Progenitor cell of endocrine pancreas (in vitro differentiated cells): ENCODE measurements at places on chromosomes 1 and 21. TPM values are rescaled to one million over a fixed set of nuclear protein-coding genes. Genes with fewer than 3 reads are reported as not detected.

Gene HTR1D
- 0.20 and 0.31 TPM in 2 replicates for total RNA-seq

Gene ZBTB8A
- 8.9 and 10.8 TPM in 2 replicates for total RNA-seq

Gene ADAM30
- not detected in 2 replicates for total RNA-seq

Gene GPR37L1
- total RNA-seq: 0.04 TPM in 1 of 2 replicates, not detected in the other

Gene RGS8
- 0.05 TPM in 1 of 2 replicates, not detected in the other for total RNA-seq

Gene KRTAP7-1
- total RNA-seq: not detected in 2 replicates

Gene SLC44A3
- 70.4 and 75.4 TPM in 2 replicates for total RNA-seq

Gene PHLDA3
- 21.2 and 31.3 TPM in 2 replicates for total RNA-seq

Gene CCNL2
- total RNA-seq: 381 and 386 TPM in 2 replicates

Gene GNG4
- 19.6 and 26.7 TPM in 2 replicates for total RNA-seq

Gene TSACC
- 0.65 and 0.95 TPM in 2 replicates for total RNA-seq

Gene CDC42BPA
- 32.7 and 35.3 TPM in 2 replicates for total RNA-seq

Gene DMBX1
- not detected in 2 replicates for total RNA-seq

Gene SAMD11
- 42.9 and 53.9 TPM in 2 replicates for total RNA-seq

Gene CD2
- total RNA-seq: not detected in 2 replicates

Gene SETD4
- total RNA-seq: 45.8 and 45.9 TPM in 2 replicates

- DNase-seq: no peak
Observed at GRCh38 chr1:193070386-193070753, 11.0 kb downstream of the RO60 start.

DNA sequence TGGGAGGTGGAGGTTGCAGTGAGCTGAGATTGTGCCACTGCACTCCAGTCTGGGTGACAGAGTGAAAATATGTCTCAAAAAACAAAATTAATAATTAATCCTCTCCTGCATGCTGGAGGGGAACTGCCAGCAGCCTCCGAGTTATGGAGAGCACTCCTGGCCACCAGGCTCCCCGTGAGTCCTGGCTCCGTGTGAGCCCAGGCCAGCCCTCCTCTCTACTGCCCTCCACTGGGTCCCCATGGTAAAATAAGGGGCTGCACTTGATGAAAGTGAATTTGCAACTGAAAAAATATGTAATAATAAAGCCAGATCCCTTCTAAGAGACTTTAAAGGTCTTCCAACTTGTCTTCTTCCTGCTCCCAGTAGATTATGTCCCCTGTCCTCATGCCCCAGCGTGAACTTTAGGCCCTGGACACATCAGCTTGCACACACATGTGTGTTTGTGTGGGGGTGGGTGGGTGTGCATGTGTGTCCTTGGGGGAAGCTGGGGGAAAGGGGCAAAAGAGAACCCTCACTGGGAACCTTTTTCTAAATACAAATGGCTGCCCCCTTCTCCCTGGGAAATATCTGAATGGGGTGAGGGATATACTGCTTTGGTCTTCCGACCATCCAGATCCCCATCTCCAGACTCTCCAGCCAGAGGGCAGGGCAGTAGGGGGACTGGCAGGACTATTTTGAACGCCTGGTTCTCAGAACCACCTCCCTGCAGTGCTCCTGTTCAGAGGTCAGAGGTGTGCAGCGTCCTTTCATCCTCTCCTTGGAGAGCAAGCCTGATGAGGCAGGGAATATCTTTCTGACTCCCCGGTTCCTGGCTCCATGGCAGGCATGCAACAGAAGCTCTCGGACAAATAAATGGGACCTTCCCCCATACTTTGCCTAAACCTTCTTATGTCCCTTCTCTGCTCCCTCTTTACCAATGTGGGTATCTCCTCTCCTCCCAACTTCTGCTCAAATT is 26.2 kb downstream of the NEK2 start:
- DNase-seq: no peak

DNA sequence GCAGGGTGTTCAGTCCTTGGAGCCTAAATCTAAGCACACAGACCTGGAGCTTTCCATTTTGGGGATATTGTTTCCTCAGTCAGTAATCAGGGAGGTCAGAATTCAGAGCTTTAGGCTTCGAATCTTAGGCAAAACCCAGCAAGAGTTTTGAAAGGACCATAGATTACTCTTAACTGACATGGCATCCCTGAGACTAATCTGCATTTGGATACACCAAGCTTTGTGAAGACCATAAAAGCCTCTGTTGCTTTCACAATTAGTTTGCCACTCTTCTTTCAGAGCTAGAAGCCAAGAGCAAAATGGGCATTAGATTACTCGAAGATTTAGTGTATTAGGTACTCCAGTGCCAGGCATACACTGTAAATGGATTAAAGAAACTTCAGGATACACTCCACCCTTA is 131.8 kb upstream of the GREM2 start:
- DNase-seq: no peak

GRCh38 chr1:35506960-35507912 is 50.0 kb downstream of the KIAA0319L start:
- no peak for DNase-seq

- DNase-seq: no peak
Observed at GRCh38 chr1:184828369-184828717, 73.7 kb upstream of the EDEM3 start.

- DNase-seq: no peak
Observed at GRCh38 chr1:99764439-99764838, 2.0 kb downstream of the FRRS1 start.

DNA sequence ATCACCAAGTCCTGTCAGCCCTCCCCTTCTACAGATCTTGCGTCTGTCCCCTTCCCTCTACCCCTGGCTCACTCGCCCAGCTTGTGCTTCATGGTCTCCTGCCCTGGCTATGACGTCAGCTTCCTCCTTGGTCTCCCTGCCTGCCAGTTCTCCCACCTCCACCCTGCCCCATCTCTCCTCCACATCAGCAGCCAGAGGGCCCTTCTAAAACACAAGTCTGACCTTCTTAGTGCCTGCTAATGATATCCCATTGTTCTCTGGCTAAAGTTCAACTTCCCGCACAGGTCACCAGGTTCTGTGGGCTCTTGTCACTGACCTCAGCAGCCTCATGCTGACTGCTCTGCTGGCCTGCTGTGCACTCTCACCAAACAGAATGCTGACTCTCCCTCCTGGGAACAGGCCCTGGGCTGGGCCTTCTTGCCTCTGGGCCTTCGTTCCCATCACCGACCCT is 24.7 kb upstream of the MYCL start:
- no peak for DNase-seq

DNA sequence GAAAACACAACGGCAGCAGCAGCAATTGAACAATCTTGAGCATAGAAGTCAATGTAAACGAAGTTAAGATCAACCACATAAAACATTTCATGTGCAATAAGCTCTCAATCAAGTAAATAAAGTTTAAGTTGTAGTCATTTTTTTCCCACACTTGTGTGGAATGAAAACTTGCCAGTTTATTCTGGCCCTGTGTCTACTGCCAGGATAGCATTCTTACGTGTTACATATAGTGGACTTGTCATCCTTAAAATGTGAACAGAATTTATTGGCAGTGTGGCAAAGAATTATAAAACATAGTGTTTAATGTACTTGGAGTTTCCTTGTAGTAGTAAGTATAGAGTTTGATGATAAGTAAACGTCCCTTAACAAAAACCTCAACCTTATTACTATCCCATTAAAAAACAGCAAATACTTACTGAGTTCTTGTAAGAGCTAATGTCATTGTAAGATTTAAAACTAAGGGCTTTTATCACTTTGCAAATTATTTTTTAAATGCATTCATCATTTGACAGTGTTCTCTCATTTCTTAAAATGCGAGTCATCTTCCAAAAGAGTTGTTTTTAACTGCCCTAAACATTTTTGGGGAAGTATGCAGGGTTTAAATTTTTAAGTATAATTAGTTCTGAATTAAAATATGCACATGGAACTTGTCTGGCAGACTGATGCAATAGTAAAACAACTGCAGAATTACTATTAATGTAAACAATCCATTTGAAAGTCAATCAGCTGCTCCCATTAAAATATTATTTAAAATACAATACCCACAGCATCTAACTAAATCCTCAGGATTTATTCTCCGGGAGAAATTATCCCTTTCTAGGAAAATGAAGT is 7.9 kb downstream of the COX20 start:
- no peak for DNase-seq

GRCh38 chr1:232282498-232282897 is 347.4 kb downstream of the SIPA1L2 start:
- DNase-seq: no peak

- DNase-seq: no peak
Observed at GRCh38 chr1:35270836-35271235, 2.3 kb downstream of the ZMYM4 start.

- no peak for DNase-seq
Observed at GRCh38 chr1:145937436-145937835, 10.2 kb upstream of the RBM8A start.

- no peak for DNase-seq
Observed at GRCh38 chr21:33754481-33754880, 112.2 kb downstream of the ITSN1 start.

GRCh38 chr1:220700556-220701179 is 10.5 kb downstream of the C1orf115 start:
- DNase-seq: no peak

DNA sequence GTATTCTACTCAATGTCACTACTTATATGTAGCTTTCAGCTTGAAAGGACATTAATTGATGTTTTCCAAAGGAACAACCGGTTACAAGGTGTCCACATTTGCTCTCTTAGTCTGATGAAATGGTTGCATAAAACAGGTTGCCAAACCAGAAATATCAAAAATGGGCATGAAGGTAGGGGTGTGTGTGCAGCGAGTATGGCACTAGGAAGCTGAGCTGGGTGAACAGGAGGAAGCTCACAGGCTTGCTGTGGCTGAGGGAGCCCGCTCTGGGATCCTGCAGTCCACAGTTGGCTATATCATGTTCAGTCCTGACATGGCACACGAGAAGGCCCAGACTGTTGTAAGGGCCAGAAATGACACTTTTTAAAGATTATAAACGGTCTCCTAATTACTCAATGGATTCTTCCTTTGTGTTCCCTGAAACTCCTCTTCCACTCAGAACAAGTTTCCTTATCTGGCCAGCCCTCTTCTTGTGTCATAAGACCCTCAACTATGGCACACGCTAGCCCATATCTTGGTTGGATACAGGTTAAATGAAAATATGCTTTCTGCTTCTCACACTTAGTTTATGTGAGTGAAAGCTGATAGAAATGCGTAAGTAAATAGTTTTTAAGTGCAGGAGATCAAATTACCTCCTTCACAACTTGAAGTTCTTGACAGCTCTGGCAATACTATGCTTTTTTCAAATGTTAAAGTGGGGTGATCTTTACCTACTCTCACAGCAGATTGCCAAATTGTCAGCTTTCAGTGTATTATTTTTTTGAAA is 201.5 kb downstream of the LMO4 start:
- DNase-seq: no peak

DNA sequence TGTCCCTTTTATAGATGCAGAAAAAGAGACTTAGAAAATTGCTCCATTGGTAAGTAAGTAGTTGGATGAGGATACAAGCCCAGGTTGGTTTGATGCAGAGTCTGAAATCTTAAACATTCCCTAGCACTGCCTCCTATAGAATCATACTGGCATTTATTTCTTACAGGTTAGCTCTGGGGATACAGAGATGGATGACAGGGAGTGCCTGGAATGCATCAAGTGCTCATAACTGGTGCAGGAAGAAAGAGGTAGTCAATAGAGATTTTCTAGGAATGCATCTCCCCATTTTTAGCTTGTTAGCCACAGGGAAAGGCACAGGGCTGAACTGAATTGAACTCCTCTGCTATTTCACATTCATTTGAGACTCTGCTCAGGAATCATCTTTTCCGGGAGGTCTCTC is 269.0 kb upstream of the USP24 start:
- DNase-seq: no peak

DNA sequence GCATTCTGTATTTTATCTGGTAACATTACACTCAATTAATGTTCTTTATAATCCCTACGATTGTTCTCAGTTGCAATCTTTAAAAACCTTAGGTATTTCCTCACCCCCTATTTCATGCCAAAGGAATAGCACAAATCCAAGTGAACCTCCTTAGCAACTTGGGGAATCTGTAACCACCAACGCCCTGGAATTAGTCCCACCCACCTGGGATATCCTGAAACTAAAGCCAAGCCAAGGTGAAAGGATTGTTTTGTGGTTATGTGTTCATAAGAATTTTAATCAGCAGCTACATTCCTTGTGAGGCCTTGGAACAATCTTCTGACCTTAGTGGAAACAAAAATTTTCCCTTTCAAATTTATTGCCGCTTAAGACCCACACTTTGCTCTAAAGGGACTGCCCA is 908.7 kb downstream of the TTLL7 start:
- DNase-seq: no peak

- no peak for DNase-seq
Observed at GRCh38 chr21:16330082-16330907, 600.5 kb downstream of the USP25 start.

- DNase-seq: no peak
Observed at GRCh38 chr1:227895828-227896685, 51.7 kb downstream of the WNT9A start.

DNA sequence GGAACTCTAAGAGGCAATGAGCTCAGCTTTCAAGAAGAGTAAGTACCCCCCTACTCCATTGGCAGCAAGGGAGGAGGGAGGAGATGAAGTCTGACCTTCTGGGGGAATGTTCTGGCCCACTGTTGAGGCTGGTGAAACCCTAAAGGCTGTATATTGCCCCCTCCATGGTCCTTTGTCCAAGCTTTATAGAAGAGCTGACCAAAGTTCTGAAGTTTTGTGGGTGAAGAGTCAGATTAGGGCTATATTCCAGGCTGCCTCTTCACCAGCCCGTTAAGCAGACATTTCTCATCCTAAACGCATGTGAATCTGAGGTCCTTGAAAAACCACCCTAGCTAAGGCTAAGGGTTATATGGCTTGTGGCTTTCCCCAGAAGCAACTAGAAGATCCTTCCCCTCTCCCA is 1.4 kb downstream of the C1orf94 start:
- DNase-seq: no peak

GRCh38 chr1:94501935-94502334 is 39.6 kb downstream of the F3 start:
- no peak for DNase-seq

- DNase-seq: no peak
Observed at GRCh38 chr21:26777166-26777565, 68.0 kb downstream of the ADAMTS1 start.

GRCh38 chr1:109919303-109919702 is 8.7 kb downstream of the CSF1 start:
- DNase-seq: no peak

GRCh38 chr1:6157528-6158174 is 22.5 kb downstream of the CHD5 start:
- no peak for DNase-seq

DNA sequence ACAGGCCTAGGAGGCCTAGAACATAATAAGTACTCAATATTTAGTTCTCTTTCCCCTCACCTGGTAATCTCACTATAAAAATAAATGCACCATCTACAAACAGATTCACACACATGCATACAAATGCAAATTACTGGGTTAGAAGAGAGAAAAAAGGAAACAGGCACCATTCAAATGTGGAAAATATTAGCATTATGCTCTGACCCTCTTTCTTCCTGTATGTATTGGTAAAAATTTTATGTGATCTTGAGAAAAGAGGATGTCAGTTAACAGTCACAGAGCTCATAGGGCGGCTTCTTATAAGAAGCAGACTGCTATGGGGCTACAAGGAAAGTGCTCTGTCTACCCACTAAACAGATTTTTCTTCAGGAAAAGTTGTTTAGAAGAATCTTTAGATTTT is 565.4 kb downstream of the LMO4 start:
- no peak for DNase-seq
